ENCODE measurements at places on chromosomes 16 and 17.

GRCh38 chr16:50304467-50305440 is 38.4 kb downstream of the ADCY7 start:
- no peak for DNase-seq

GRCh38 chr16:89922884-89923639 is at the start of gene TUBB3:
Gene TUBB3 (plus strand): TSS chr16:89923342. CDS start chr16:89923402, 60 bp downstream.
- DNase-seq = peak; percentile 94

- peak; percentile 96 for DNase-seq
Measured at GRCh38 chr17:41812381-41813151, at the start of gene FKBP10. Gene FKBP10 (plus strand): TSS chr17:41813004. CDS start chr17:41813035, 31 bp downstream.

DNA sequence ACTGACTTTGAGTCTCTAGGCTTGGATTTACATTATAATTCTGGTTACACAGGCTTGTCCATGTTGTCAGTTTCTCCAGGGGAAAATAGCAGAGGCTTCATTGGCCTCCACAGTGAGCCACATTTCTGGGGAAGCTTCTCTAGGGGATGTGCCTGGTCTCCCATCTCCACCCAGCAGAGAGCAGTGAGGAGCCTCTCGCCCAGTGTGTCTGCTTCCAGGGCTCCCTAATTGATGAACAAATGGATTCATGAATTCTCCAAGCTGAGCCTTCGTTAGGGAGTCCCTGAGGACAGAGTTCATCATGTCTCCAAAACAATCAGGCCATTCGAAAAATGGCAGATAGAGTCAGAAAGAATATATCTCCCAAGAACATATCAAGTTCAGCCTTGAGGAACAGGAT is 162.4 kb upstream of the TOX3 start:
- DNase-seq = no peak

Measured in BE2C (cell line).